Uterus (tissue), 4 donors: ENCODE measurements at places on chromosomes 16 and 17. TPM values are rescaled to one million over a fixed set of nuclear protein-coding genes. Genes with fewer than 3 reads are reported as not detected.

The DPEP2NB gene
- total RNA-seq = not detected

The LPCAT2 gene
- 28.8 TPM for total RNA-seq

DNA sequence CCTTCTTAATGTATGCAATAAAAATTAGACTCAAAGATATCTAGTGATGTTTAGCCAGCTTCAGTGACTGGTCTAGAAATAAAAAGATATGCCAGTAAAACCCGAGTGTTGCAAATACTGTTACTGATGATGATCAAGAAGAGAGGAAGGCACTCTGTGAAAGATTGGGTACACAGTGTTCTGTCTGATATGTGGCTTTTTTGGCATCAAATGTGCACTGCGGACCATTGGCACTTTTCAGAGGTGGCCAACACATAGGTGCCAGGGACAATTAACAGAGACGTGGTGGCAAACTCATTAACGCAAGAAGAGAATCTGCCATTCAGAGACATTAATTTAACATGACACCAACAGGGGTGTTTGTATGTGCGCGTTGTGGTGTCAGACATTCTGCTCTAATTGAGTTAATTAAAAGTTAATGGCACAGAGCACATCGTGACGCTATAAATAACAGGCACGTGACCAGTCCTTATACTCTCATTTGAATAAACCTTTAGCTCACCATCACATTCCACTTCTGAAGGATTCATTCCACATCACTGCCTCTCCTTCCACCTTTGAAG lies 549.3 kb upstream of the HSBP1 start:
- no peak for DNase-seq

- DNase-seq = no peak
These were observed 4.0 kb downstream of the MYBBP1A start for GRCh38 chr17:4551141-4551540.

- DNase-seq = no peak
These were observed 6.1 kb upstream of the EIF1 start for GRCh38 chr17:41682631-41683030.
